Memory B cell (primary cell): ENCODE measurements at places on chromosomes 16 and 17.
A peak's percentile ranks its signal among the peaks of the same experiment; 100 is the strongest.

DNA sequence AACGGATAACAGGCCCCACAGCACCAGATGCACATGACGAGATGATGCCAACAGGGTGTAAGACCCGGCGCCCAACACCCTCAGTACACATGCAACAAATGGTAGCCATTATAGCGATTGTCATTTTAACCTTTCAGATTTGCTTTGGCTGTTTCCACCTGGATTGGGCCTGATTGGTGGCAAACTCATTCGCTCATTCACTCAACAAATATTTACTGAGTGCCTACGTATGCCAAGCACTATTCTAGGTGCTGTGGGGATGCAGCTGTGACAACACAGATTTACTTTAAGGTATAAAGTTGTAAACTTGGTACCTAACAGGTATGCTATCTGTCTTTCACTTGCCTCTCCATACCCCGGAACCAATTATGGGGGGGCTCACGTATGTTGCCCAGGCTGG, 66.8 kb downstream of the SRCIN1 start:
- DNase-seq = no peak

GRCh38 chr16:82776470-82777146, 149.8 kb downstream of the CDH13 start:
- DNase-seq = peak; percentile 28

GRCh38 chr16:4668313-4668960, 24.9 kb upstream of the NUDT16L1 start:
- no peak for DNase-seq

- DNase-seq = no peak
Measured at GRCh38 chr17:47636273-47637030, 13.3 kb upstream of the KPNB1 start.

GRCh38 chr17:35710950-35711349, 20.5 kb upstream of the RASL10B start:
- no peak for DNase-seq

DNA sequence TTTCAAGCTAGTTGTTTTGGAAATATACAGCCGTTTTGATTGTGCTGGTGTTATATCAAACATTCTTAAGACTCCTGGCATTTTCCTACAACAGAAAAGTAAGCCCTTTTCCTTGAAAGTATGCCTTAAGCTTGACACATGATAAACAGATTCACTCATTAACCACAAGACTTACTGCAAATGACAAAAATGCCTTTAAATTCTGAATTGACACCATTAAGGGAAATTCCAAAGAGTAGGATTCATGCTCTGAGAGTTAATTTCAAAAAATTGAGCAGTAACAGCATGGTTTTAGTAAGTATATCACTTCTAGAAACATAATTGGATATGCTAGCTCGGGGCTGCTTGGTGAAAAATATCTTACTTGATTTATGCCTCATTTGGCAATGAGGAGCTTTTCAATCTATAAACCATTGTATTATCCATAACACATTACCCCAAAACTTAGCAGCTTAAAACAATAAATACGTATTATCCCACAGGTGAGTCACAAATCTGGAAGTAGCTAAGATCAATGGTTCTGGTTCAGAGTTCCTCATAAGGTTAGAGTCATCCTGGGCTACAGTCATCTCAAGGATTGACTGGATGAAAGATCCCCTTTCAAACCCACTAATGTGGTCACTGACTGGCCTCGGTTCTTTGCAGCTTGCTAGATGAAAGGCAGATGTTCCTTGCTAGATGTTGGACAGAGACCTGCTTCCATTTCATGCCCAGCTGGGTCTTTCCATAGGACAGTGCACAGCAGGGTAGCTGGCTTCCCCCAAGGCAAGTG, 8.2 kb upstream of the PHAF1 start:
- DNase-seq = no peak

GRCh38 chr17:1847191-1847590, 17.4 kb downstream of the RPA1 start:
- DNase-seq = no peak

DNA sequence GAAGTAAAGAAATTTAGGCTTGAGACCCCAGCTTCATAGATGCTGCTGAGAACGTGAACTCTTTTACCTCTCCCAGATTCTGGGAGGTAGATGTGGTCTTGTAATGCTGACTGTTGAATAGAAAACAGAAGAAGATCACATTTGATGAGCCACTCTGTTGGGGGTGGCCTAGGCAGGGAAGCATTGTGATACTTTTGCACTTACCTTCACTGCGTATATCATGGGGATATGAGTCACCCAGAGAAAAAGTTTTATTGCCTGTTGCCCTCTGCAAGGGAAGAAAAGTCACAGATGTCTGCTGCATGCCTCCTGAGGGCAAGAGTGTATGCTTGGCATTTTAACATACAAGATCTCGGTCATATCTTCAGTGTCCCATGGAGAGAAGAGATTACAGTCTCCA, 365.4 kb downstream of the SNX29 start:
- DNase-seq = no peak

GRCh38 chr17:49676276-49676868, 1.5 kb downstream of the SPOP start:
- DNase-seq = peak; percentile 76

GRCh38 chr17:21263376-21263775, 10.2 kb upstream of the NATD1 start:
- no peak for DNase-seq

DNA sequence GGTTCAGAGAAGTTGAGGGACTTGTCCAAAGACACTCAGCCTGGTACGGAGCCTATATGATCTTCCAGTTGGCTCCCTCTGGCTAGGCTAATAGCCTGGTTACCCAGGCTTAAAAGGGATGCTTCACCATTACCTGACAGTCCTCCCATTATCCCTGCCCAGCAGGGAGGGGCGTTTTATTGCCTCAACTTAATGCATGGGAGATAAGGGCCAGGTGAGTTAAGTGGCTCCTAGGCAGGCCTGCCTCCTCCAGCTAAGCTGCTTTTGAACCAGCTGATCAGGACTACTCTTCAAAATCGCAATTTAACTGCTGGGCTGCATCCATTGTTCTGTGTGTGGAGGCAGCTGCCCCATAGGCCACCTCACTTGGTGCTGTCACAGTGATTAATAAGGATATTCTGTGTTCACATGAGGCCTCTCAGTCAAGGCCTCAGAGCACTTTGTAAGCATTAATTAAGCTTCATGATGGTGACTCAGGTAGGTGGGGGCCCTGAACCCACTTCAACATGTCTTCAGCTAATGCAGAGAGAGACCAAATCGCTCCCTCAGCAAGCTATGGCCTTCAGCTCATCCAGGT, 27.9 kb downstream of the SMPD3 start:
- no peak for DNase-seq

- DNase-seq = no peak
Measured at GRCh38 chr17:46175891-46176290, 17.3 kb downstream of the KANSL1 start.

DNA sequence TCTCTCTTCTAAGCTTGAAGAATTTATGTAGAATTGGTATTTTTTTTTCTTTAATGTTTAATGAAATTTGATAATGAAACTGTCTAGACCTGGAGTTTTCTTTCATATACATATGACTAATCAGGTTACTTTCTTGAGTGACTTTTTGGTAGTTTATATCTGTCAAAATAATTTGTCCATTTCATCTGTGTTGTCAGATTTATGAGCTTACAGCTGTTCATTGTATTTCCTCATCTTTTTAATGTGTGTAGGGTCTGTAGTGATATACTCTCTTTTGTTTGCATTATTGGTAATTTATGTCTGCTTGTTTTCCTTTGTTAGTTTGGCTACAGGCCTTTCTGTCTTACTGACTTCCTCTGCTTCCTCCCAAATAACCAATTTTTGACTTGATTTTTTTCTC, 55.7 kb downstream of the TAOK1 start:
- no peak for DNase-seq

GRCh38 chr17:56681561-56682266, 88.2 kb downstream of the NOG start:
- no peak for DNase-seq

- DNase-seq = no peak
Measured at GRCh38 chr17:39753514-39754160, 15.9 kb downstream of the GRB7 start.

GRCh38 chr17:76893623-76894334, 25.6 kb downstream of the MGAT5B start:
- no peak for DNase-seq

DNA sequence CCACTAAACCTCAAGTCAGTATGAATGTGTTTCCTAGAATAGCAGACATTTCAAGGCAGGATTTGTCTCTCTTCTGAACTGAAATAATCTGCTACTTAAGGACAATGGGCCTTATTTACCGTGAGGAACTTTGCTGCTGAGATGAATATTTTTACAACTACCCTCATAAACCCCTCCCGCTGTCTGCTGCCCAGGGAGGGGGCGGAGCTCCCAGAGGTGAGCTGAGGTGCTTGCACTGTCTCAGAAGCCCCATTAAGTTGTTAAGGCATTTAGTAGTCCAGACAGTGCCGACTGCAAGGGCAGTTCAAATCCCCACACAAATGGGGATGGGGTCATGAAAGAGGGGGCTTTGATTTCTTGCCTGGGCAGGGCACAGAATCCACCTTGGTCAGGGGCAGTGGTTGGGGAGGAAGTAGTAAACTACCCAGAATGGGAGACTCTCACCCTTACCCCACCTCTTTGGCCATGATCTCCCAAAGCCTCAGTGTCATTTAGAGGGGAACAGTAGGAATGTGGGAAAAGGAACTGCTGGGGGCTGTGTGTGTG, 19.2 kb downstream of the HNF1B start:
- DNase-seq = no peak

GRCh38 chr16:87278191-87279093, 38.8 kb downstream of the C16orf95 start:
- peak; percentile 34 for DNase-seq

DNA sequence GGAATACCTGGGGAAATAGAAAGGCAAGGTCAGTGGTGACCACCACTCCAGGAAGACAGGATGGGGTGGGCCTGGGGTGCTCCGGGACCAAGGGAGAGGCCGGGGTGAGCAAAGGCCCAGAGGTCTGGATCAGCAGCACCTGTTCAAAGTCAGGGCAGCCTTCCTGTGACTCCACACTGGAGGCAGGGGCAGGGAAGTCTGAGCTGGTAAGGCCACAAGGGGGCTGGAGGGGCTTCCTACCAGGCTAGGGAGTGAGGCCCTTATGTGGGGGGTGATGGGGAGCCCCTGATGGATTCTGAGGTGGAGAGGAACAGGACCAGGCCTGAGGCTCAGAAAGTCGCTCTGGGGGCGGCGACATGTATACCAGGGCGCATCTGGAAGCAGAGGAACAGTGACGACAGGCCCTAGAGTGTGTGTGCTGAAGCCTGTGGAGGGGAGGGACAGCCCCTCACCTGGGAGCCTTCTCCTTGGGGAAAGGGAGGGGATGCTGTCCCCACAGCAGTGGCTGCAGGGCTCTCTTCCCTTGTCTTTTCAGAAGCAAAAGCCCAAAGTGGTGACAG, 3.7 kb downstream of the C16orf78 start:
- DNase-seq = no peak

GRCh38 chr16:7390974-7391373, 58.3 kb downstream of the RBFOX1 start:
- no peak for DNase-seq

GRCh38 chr17:29169806-29170591, 10.2 kb downstream of the MYO18A start:
- no peak for DNase-seq

DNA sequence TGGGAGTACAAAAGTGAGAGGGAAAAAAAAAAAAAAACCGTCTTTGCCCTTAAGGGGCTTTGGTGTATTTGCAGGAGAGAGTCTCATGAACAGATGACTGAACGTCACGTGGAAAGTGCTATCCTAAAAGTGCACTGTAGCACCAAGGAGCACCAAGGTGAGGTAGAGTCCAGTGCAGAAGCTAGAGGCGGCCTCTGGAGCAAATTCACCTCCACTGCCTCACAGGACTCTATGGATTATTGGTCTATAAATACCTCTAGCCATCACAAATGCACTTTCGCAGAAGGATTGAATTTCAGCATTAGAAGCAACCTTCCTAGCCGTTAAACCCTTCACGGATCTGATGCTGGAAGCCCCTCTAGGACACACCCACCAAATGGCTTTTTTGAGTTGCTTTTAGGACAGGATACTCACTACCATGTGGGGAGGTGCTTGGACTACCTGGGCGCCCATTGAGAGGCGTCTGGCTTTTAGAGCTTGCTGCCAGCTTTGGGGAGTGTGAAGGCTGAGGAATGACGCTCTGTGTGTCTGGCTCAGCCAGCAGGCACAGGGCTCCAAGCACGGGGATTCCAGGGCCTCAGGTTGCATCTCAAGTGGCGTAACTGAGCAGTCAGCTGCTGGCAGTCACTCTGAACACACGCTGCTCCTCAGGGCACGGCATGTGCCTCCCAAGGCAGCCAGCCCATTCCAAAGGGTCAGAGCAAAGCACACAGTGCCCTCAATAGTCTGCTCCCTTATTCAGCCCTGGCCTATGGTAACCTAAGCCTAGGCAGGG, 52.7 kb downstream of the CDRT4 start:
- no peak for DNase-seq

DNA sequence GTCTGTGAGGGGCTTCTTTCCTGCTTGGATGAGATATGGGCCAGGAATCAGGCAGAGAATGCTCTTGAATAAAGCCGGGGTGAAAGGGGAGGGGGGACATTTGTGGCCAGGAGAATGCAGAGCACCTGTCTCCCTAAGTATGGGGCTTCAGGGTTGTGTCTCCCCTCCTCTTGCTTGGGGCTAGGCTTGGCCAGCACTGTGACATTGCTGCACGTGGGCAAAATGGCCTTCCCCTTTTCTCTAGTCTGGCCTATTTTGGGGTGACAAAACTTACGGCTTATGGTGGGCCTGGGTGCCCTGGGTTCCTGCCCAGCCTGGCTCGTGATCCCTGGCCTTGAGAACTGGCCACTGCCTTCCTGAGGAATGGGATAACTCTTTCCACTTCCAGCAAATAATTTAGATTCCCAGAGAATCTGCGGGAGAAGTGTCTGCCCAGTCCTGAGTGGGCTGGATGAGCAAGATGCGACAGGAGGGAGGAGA, 5.6 kb downstream of the NFE2L1 start:
- no peak for DNase-seq

GRCh38 chr16:3727806-3728381, 10.6 kb upstream of the TRAP1 start:
- no peak for DNase-seq

- no peak for DNase-seq
Measured at GRCh38 chr17:61809816-61810392, 53.4 kb downstream of the BRIP1 start.

DNA sequence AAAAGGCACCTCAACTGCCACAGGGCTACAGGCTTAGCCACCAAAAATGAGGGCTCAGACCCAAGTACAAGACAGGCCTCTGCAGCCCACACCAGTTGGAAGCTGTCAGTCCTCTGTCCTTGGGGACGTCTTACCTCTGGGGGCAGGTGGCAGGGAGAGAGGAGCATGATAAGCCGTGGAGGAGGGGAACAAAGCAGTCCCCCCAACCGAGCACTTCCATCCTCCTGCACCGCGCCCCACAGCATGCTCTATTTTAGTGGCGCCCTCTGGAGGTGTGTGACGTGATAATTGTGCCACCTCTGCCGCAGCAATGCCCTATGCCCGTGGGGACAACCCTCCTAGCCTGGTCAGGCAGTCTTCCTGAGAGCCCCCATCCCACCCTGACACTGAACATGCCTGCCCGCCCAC, 13.6 kb downstream of the G6PC3 start:
- DNase-seq = no peak

GRCh38 chr16:24747441-24747840, 18.0 kb downstream of the TNRC6A start:
- DNase-seq = no peak
